ENCODE measurements at places on chromosomes 16 and 17.

- no peak for DNase-seq
These were observed 35.4 kb downstream of the NXPH3 start for GRCh38 chr17:49610883-49611584.

DNA sequence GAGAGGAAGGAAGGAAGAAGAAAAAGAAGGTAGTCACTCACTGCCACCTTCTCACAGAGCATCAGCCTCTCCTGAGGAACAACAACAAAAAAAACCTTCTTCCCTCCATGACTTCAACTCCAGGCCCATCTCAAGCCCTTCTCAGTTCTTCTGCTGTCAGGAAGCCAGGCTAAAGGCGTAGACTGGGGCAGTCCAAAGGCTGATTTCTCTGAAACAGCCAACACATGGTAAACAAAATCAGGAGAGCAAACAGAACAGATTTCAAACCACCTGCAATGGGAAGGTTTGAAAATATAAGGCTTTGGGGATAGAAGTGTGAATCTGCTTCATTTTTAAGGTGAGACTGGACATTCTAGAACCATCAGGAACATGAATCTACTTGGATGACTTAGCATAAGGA, 157.3 kb upstream of the DNAH9 start:
- no peak for DNase-seq

- no peak for DNase-seq
These were observed 7.0 kb downstream of the INPP5K start for GRCh38 chr17:1509290-1509881.

- no peak for DNase-seq
These were observed 1.5 kb downstream of the ESRP2 start for GRCh38 chr16:68234188-68235107.

DNA sequence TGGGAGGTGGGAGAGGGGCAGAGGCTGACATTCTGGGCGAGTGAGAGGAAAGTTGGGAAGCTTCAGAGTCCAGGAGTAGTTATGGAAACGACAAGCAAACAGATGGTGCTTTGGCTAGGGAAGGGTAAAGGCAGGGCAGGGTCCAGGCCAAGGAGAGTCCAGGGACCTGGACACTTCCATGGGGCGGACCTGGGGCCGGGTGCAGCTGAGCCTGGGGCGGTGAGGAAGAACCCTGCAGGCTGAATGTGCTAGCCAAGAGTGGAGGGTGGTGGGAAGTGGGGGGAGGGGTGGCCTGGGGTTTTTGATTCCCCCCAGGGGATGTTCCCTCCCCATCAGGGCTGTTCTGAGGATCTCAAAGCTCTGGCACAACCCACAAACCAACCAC, 2.6 kb downstream of the PPP1R9B start:
- no peak for DNase-seq

- DNase-seq: no peak
These were observed 6.0 kb upstream of the NDRG4 start for GRCh38 chr16:58493756-58494431.

DNA sequence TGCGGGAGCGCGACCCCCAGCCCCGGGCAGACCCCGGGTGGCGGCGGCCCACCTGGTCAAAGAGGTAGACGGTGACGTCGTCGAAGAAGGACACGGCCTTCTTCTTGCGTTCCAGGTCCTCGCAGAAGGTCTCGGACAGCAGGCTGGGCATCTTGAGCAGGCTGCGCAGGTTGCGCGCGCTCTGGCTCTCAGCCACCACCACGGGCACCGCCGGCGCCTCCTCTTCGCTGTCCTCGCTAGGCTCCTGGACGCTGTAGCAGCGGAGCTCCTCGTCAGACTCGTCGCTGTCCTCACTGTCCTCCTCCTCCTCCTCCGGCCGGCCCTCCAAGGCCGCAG, 45.2 kb upstream of the PVALEF start:
- no peak for DNase-seq

DNA sequence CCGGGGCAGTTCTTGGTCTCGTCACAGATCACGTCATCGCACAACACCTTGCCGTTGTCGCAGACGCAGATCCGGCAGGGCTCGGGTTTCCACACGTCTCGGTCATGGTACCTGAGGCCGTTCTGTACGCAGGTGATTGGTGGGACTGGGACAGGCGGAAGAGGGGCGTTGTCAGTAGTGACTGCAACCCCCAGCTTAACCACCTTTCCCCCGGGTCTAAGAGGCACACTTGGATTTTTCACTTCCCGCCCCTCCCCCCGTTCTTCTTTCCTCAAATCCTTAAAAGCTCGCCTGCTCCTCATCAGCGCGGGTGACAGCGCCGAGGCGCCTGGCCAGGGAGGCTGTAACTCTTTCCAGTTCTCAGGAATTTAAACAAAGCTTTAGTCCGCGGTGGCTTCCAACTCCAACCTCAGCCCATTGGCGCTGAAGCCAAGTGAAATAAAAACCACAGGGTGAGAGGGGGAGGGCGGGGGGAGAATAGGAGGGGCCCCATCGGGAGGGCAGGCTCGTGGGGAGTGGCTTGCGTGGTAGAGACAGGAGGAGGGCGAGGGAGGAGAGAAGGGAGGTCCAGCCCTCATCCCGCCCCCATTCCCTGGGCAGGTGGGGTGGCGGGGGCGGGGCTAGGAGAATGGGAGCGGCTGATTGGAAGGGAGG, 1.5 kb downstream of the COL1A1 start:
- DNase-seq: peak; percentile 92

- DNase-seq: peak; percentile 79
These were observed 6.6 kb upstream of the JUP start for GRCh38 chr17:41792845-41793783.

DNA sequence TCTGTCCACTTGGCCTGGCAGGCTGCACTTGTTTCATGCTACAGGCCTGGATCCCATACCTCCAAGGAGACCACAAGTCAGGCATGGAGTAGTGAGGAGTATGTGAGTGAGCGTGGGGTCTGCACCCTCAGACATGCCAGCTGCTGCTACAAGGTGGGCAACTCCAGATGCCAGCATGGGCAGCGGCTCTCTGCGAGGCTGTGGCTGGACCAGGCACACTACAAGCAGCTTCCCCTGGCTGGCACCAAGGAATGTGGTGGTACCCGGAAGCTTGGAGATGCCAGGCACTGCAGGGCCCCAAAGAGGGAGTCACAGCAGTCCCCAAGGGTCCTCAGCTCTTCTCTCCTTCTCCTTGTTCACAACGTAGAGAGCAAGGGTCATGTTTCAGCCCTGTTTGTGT, 16.1 kb upstream of the DNAH9 start:
- DNase-seq: no peak

DNA sequence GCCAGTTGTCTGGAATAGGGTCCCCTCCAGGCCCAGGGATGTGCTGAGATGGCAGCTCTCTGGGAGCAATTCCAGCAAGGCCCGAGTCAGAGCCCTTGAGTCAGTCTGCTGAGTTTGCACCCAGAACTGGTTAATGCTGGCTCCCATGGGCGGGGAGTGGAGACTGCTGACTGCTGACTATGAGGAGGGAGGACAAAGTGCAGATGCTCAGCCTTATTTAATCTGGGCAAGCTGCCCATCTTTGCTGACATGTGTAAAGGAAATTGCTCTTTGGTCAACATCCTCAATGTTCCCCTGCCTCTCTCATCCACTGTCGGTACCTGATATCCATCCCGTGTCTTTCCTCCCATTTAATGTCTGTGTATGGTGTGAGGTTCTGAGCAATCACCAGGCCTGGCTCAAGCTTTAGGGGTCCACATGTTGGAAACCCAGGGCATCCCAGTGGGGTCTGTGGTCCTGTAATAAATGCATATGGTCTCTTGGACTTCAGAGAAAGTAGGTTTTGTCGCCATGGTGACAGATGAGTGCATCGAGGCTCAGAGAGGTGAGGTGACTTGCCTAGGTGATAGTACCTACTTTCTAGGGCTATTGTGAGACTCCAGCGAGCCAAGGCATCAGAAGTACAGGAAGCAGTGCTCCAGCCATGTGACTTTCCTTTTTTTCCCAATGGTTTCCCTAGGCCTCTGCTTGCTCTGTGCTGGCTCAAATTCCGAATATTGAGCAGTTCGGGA, 20.0 kb upstream of the RNF135 start:
- no peak for DNase-seq

GRCh38 chr16:67547423-67548264, 14.7 kb upstream of the CTCF start:
- no peak for DNase-seq

DNA sequence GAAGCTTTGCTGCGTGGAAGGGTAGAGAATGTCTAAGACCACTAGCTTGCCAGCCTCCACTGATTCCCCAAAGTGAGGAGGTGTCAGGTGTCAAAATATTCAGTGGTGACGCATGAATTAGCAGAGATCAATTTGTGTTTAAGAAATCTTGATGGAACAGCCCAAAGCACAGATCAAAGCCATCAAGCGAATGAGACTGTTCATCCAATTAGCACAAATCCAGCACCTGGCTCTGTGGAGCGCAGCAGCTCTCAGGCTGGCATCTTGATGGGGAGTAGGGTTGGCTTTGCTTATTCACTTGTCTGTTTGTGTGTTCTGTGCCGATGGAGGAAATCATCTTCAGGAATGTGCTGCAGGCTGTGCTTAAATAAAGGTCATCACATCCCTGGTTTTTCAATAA, 456.8 kb upstream of the CCL2 start:
- no peak for DNase-seq

DNA sequence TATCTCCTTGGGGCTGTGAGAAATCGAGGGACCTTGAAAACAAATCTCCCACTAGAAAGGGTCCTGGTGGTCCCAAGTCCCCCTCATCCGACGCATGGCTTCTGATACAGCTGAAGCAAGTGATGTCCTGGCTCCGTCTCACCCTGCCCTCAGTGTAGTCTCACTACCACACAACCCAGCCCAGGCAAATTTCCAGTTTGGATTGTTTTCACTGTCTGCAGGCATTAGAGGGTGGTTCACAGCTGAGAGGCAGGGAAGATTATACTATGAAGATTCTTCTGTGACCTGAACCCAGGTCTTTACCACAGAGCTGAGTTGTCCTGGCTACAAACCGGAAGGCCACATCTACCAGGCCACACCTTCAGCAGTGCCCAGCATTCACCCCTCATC, 17.7 kb downstream of the ZNHIT3 start:
- DNase-seq: no peak
